Activated CD4-positive, CD25-positive, alpha-beta regulatory T cell treated with anti-CD3 and anti-CD28 coated beads, Interleukin-2, amount 50 U/mL, for 24 hours (primary cell): ENCODE measurements at places on chromosomes 7 and 10.
A peak's percentile ranks its signal among the peaks of the same experiment; 100 is the strongest.

GRCh38 chr10:80581469-80581835, 43.8 kb downstream of the SH2D4B start:
- ATAC-seq: no peak

DNA sequence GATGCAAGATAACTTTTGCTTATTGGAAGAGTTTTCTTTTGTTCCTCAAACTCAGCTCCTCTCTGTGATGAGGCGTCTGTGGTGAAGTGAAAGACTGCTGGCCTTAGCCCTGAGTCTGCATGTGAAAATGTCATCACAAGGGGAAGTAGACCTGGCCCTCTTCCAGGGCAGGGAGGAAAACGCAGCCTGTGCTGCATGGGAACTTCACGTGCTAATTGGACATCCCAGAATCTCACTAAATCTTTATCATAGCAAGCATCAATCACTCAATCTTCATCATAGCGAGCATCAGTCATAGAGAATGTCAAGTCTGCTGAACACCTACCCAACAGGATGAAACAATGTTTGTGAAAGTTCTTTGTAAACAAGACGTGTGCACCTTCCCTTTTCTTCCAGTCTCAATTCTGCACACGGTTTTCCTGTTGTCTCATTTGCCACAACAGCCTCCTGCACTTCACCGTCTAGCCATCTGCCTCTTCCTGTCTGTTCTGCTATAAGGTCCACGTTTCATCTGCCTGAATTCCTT, 314.6 kb downstream of the FRMD4A start:
- no peak for ATAC-seq

DNA sequence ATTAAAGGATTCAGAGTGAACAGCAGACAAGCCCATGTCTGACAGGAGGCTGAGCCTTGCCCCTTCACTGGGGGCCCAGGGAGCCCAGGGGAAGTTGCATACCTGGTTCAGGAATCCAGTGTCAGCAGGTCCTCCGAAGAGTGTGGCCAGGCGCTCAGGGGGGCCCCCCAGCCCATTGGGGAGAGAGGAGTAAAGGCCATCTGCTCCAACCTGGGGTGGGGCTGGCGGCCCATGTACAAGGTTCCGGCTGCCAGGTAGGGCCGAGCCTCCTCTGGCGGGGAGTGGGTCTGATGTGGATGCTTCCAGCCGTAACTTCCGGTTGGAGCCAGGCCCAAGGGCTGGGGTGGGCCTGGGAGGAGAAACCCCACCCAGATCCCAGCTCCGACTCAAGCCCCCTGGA, 2.3 kb downstream of the PSD start:
- no peak for ATAC-seq

GRCh38 chr7:157843336-157844140, 506.7 kb downstream of the DNAJB6 start:
- ATAC-seq: no peak

DNA sequence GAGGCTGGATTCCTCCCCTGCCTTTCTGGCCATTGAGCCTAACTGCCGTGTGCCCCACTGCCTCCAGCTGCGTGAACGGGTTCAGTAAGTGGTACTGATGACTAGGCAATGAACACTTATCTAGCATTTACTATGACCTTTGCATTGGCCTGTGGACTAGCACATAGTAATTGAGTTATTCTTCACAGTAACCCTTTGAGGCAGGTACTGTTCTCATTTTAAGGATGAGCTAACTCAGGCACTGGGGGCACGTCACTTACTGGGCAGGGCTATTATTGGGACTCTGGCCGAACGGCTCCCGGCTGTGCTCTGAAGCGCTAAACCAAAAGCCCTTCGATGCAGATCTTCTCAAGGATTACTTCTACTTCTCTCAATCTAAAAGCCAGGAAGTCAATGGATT, 38.3 kb downstream of the WIPF3 start:
- no peak for ATAC-seq

- no peak for ATAC-seq
Measured at GRCh38 chr7:108072116-108072515, 58.0 kb downstream of the LAMB4 start.

GRCh38 chr7:111789870-111790269, 227.6 kb upstream of the IMMP2L start:
- ATAC-seq: no peak

DNA sequence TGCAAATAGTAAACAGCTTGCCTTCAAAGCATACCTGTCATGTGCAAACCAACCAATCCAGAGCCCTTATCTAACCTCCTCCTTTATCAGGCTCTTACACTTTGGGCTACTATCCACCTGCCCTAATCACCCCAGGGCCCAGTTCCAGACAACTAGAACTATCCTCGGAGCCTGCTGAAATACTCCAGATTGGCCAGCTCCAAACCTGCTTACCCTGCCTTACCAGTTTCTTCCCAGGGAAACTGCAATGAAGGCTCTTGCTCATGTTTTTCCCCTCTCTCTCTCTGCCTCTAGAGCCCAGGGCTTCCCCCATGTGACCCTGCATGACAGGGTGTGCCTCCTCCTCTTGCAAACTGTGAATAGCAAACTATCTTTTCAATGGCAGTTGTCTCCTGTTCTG, 81.4 kb upstream of the CAPZA2 start:
- ATAC-seq: no peak

- no peak for ATAC-seq
Measured at GRCh38 chr10:126090911-126091728, 194.8 kb downstream of the FANK1 start.

GRCh38 chr10:13518076-13518692, 10.6 kb downstream of the BEND7 start:
- no peak for ATAC-seq

DNA sequence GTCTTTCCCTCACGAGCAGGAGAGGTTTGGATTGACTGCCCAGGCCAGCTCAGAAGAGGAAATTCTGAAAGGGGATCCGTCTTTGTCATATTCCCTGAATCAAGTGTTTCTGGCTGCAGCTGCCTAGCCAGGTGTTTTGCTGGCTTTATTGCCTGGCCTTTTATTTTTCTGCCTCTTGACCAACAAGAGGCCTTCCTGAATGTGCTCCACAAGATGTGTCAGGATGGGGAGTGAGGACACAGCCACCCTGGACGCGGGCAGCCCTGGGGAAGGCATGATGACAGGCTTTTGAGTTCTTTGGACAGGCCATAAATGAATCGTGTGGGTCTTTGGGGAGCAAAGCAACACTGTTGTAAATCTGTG, 163.6 kb downstream of the CAMK1D start:
- ATAC-seq: no peak

- ATAC-seq: no peak
Measured at GRCh38 chr7:50267525-50268041, 36.9 kb upstream of the IKZF1 start.

DNA sequence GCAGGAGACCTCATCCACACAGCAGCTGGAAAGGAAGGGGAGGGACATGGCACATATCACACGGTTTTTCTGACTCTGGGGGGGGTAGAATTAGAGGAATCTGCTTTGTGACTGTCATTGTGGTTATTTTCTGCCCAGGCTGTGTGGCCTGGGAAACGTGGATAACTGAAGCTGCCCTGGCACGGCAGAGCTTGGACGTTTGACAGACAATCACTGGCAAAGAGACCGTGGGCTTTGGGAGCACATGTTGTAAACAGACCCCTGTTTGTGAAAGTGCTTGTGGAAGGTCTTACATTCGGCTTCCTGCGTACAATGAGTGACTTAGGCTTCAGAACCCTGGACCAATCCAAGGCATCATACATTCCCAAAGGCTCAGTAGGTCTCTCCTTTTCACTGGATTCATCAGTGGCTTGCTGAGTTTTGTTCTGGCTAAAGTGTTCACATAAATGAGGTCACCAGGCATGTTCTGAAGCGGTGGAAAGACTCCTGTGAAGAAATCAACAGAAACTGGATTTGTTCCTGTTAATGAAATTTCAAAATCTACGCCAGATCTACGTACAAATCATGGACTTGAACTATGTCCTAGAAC, 188.2 kb downstream of the TEX36 start:
- no peak for ATAC-seq

- ATAC-seq: no peak
Measured at GRCh38 chr7:86788948-86789347, 145.2 kb downstream of the GRM3 start.

GRCh38 chr7:140051820-140052219, 10.9 kb downstream of the PARP12 start:
- no peak for ATAC-seq

DNA sequence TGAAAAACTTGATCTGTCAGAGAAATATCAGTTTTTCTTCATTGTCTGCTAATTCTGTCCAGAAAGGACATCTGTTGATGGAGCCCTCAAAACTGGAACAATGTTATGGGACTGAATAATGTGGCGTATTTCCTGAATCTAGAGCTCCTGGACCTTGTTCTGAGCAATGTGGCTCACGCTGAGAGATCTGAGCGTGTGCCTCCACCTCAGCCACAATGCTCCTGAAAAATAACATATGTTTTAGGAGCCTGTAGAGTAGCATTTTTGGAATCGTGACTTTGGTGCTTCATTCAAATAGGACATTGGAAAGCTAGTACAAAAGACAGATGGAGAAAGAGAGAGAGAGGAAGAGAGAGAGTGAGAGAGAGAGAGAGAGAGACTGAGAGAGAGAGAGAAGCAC, 110.3 kb downstream of the BMPER start:
- no peak for ATAC-seq

- peak; percentile 90 for ATAC-seq
Measured at GRCh38 chr7:17952387-17952786, 12.1 kb upstream of the SNX13 start.
